Fibroblast of skin of right quadriceps (primary cell): ENCODE measurements at places on chromosomes 2 and 18.

- no peak for DNase-seq
Measured at GRCh38 chr2:237739101-237739500, 59.5 kb upstream of the RBM44 start.

- DNase-seq: no peak
Measured at GRCh38 chr2:220127311-220127710, 499.9 kb downstream of the SLC4A3 start.

GRCh38 chr2:174704061-174704460 is 60.2 kb downstream of the CHRNA1 start:
- no peak for DNase-seq

DNA sequence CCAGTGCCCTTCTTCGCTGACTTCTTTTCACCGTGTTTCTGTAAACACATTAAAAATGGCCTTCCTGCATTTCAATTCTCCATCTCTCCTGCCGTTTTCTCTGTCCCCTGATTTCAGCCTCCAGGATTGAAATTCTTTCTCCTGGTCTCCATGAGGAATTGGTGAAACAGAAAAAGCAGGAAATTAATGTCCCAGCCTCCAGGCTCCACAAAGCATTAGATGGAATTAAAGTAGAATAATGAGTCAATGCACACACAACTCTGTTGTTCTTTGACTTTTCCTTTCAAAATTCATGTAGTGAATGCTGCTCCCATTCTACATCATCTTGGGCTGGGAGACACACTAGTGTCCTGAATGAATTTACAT is 209.5 kb downstream of the KLHL29 start:
- DNase-seq: peak; percentile 26

- DNase-seq: no peak
Measured at GRCh38 chr18:79875531-79875919, 75.9 kb downstream of the SLC66A2 start.
